ENCODE measurements at places on chromosomes 13 and 19.

GRCh38 chr19:7230826-7231225 lies 63.4 kb downstream of the INSR start:
- DNase-seq = no peak

DNA sequence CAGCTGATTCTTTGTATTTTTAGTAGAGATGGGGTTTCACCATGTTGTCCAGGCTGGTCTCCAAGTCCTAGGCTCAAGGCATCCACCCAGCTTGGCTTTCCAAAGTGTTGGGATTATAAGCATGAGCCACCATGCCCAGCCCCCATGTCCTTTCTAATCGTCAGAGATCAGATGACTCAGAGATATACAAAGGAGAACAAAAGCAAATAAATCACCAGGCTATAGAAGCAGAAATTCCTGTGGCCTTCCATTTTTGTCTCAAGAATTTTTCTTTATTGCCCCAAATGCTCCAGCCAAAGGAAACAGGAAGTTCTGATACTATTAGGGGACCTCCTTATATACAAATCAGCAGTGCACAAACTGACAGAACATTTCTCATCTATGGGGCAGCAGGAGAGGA lies 207.8 kb downstream of the RFC3 start:
- no peak for DNase-seq

DNA sequence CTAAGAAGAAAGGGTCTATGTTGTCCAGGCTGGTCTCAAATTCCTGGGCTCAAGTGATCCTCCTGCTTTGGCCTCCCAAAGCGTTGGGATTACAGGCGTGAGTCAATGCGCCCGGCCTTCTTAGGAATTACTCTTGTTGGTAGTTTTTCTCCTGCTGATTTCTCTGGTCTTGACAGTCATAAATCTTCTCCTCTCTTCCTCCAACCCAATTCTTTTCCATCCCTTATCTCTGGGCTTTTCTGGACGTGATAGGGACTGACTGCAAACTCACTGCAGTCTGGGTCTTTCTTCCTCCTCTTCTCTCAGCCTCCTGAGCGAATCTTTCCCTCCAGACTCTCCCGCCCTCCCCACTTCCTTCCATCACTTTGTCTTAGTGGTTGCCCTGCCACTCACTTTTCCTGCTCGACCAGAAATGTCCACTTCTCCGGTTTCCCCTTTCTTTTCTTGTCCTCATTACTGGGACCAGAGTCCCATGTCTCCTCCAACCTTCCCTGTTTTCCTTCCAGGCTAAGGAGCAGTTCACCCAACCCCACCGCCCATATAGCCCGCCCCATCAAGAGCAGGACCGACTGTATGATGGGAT lies 21.9 kb upstream of the TIMM44 start:
- DNase-seq = no peak

DNA sequence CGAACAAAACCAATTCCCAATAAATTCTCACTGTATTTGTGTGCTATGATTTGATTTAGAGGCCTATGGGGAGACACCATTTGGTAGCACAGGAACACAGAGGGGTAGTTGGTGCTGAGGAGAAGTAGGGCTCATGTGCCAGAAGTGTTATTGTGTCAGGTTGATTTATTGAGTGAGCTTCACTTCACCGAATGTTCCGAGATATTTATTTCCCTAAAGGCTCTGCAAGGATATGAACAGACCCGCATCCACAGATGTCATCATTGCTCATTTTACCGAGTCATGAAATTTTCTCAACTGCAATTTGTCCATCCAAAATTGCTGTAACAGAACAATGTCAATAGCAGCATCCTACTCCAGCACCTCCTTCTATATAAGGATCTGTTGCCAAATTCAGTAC lies 69.5 kb downstream of the DACH1 start:
- no peak for DNase-seq

DNA sequence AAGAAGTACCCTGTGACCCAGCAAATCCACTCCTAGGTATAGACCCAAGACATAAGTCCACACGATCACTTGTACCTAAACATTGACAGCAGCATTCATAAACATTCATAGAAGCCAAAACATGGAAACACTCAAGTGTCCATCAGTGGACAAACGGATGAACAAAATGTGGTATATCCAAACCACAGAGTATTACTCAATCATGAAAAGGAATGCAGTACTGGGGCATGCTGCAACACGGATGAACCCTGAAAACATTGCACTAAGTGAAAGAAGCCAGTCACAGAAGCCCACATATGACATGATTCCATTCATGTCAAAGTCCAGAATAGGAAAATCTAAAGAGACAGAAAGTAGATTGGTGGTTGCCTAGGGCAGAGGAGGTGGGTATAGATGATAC lies 22.8 kb upstream of the CCNE1 start:
- no peak for DNase-seq

DNA sequence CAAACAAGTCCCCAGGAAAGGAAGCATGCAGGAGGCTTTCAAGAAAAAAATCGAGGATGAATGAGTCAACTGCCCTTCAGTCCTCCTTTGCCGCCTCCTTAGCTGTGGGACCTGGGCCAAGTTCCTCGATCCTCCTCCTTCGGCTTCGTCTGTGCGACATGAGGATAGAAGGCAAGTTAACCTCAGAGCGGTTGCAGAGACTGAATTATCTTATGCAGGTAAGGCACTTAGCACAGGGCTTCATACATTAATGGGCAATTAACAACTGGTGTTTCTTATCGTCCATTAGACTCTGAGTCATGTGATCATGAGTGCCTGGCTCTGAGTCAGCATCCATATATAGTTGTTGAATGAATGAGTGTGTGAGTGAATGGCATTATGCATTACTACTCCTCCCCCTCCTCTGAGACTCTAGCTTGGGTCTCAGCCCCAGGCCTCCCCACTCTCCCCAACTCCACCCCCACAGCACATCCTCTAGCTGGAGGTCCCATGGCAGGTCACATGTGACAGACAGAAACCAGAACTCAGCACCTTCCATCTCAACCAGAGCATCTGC lies 1.6 kb upstream of the TTC9B start:
- DNase-seq = no peak

DNA sequence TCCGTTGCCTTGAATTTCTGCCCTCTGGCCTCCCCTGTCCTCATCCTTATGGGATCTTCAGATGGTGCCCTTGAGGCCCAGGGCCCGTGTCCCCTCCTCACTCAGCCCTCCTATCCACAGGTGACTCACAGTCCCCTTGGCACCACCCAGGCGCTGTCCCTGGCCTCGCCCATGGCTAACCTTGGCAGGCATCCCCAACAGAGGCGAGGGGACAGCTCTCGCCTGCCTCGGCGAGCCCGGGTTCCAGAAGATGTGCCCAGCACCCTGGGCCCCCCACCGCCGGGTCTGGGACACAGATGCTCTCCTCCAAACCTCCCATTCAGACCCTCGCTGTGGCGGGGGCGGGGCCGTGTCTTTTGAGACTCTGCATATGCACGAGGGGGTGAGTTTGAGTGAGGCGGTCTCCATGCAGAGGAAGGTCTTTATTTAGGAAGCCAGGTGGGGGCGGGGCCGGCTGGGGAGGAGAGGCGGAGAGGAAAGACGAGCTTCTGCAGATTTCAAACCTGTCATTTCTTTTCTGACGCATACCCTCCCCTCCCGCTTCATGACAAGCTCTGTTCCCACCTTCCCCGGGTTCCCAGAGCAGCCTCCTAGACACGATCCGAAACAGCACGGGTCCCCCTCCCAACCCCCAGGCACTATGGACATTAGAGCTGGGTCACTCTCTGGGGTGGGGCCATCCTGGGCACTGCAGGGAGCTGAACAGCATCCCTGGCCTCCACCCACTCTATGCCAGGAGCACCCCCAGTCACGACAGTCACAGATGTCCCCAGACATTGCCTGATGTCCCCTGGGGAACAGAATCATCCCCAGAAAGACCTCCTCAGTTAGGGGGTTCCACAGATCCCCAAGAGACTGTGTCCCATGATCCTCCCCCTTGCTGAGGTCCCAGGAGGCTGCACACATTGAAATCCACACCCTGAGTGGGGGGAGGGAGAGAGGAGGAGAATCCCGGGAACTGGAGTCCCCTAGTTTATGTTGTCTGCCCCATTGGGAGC lies 48.5 kb downstream of the GNG7 start:
- DNase-seq = no peak

- no peak for DNase-seq
These were observed 532.7 kb upstream of the SPRY2 start for GRCh38 chr13:80873589-80873988.

DNA sequence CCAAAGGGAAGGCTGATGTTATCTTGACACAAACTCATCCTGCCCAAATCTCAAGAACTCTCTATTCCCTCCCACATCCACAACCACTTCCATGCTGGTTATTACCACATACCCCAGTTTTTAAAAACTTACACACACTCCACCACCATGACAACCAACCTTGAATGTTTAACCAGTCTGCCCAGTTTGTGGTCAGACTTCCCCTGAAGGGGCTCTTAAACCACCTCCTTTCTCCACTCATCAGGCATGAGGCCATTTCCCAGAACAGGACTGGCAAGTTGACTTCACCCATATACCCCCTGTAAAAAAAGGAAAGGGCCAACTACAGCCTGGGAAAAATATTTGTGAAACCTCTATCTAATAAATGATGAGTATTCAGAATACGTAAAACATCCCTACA lies 12.4 kb upstream of the ZSCAN4 start:
- DNase-seq = no peak

DNA sequence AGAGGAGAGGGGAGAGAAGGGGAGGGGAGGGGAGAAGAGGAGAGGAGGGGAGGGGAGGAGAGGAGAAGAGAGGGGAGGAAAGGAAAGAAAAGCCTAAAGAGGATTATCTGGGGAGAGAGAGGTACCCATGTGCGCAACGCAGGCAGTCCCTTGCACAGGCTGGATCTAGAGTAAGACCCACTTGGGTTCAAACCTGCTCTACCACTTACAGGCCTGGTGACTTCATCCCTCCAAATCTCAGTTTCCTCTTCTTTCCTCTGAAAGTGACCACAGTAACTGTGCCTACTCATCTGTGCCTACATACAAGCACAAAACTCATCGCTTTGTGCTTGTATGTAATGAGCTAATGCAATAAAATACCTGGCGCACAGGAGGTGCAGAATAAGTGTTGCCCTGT lies 732 bp upstream of the MAP1S start:
- no peak for DNase-seq

- no peak for DNase-seq
These were observed at the start of gene IPO5 for GRCh38 chr13:97953376-97953970. TSS of gene IPO5 (plus strand) at chr13:97953675. CDS start at chr13:97976697, 23,022 bp downstream.

- no peak for DNase-seq
These were observed 5.6 kb downstream of the NAPA start for GRCh38 chr19:47509170-47509847.

- no peak for DNase-seq
These were observed 26.3 kb upstream of the SLC15A1 start for GRCh38 chr13:98778749-98779148.

DNA sequence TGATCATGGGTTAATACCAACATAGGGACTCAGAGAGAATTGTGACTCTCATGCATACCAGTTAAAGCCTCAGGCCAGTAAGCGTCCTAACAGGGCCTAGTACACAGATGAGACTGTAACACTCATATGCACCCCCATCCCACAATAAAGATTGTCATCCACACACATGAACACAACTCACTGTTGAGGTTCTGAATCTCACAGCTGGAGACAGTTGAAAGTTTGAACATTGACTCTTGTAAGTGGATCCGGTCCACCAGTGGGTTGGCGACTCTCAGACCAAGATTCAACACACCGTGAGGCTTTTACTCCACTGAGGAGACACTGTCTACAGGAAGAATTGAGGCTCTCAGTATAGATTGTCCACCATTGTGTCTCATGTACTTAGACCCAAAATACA lies 88.1 kb downstream of the ZNF429 start:
- no peak for DNase-seq

- no peak for DNase-seq
These were observed 49.0 kb downstream of the ARHGEF18 start for GRCh38 chr19:7397687-7398086.

DNA sequence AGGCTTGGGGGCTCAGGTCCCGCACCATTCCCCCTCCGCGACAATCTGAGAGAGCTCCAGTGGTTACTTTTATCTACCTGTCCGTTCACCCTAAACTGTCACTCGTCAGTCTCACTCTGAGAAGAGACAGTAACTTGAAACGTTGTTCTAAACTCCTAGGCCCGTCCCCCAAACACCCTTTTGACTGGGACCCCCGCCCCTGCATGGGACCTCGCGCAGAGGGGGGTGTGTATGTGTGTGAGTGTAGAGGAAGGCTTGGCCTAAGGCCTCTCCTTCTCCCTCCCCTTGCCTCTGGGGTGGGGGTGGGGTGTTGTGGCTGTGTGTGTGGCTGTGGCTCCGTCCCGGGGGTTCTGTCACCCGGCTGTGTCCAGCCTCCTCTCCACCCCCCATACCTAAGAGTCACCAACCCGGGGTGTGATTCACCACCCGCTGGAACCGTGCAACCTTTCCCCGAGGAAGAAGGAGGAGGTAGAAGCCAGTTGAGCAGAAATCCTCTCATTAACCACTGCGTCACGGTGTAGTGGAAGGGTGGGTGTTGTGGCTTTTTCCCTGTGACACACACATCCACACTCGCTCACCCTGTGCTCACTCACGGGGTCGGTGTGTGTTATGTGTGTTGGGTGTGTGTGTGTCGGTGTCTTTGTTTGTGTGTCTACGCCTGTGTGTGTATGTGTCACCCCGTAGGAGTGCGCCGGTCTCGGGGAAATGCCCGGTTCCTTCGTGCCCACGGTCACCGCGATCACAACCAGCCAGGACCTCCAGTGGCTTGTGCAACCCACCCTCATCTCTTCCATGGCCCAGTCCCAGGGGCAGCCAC lies 2.4 kb downstream of the FOSB start:
- peak; percentile 63 for DNase-seq

GRCh38 chr13:113905942-113906341 lies 42.1 kb upstream of the GAS6 start:
- no peak for DNase-seq

- no peak for DNase-seq
These were observed 22.5 kb downstream of the RFC3 start for GRCh38 chr13:33840402-33840801.

GRCh38 chr13:106528718-106529414 lies 6.6 kb downstream of the EFNB2 start:
- peak; percentile 68 for DNase-seq

- no peak for DNase-seq
These were observed 14.6 kb downstream of the YIPF2 start for GRCh38 chr19:10913716-10914340.

DNA sequence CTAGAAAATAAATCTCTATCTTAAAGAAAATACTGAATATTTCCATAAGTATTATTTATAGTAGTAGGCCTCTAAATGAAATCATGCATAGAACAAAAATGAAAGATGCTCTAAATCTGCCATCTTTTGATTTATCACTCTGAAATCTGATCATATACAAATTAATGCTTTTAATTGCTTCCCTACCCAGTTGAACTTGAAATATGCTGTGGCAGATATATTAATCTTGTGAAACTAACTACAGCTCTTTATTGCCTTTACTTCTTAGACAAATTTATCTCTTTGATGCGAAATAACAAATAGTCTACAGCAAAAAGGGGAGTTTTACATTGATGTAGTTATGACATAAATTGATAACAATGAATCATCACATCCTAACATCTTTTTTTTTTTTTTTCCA lies 510.7 kb upstream of the SLITRK6 start:
- no peak for DNase-seq

GRCh38 chr13:93818345-93818744 lies 591.7 kb downstream of the GPC6 start:
- no peak for DNase-seq

- DNase-seq = no peak
These were observed 16.3 kb downstream of the NEK5 start for GRCh38 chr13:52112591-52112990.

Measured in ecto neural progenitor cell (in vitro differentiated cells).